Muscle of leg (tissue), 16 donors: ENCODE measurements at places on chromosomes 12 and 14.

DNA sequence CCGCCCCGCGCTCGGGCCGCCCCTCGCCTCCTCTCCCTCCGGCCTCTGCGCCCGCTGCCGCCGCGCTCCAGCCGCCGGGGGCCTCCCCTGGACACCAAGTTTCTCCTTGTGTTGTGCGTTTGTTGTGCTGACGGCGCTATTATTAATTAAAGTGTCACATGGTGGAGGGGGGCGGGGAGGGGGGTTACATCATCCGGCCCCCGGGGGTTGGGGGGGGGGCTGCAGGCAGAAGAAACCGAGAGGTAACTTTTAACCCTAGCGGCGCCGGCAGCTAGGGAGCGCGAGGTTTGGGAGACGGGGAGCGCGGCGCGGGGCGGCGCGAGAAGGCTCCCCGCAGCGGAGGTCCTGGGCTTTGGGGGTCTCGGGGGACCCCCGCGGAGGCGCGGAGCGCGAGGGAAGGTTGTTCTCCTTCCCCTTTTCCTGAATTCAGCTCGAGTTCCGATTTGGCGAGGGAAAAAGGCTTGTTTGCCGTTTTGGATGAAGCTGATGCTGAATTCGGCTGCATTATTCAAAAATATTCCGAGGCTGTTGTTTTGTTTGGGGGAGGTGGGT is at the start of gene HRK:
TSS of gene HRK (minus strand) at position 117 of the 552 bp plus-strand sequence. CDS start 134 bp downstream, outside the sequence.
- peak; percentile 31 for DNase-seq

- DNase-seq = no peak
These were observed 13.8 kb downstream of the NGDN start for GRCh38 chr14:23483236-23483854.

GRCh38 chr12:6538420-6539313 is 4.3 kb downstream of the GAPDH start:
- no peak for DNase-seq

- DNase-seq = no peak
These were observed 868.2 kb downstream of the C12orf50 start for GRCh38 chr12:87160848-87161601.

DNA sequence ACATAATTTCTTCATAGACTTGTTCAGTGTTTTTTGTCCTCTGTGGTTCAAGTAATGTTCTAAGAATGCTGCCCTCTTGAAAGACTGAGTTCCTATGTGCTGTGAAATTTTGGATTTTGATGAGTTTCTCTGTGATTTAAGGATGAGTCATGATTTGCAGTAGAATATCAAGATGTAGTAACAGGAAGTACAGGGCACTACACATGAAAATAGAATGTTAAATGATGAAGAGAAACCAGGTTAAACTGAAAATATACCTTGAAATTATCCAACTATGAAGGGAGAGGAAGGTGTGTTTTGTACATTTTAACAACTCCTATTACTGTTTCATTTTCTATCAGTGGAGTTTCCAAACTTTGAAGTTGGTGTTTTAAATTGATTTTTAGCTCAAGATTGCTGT is 4.8 kb downstream of the ELK3 start:
- no peak for DNase-seq

DNA sequence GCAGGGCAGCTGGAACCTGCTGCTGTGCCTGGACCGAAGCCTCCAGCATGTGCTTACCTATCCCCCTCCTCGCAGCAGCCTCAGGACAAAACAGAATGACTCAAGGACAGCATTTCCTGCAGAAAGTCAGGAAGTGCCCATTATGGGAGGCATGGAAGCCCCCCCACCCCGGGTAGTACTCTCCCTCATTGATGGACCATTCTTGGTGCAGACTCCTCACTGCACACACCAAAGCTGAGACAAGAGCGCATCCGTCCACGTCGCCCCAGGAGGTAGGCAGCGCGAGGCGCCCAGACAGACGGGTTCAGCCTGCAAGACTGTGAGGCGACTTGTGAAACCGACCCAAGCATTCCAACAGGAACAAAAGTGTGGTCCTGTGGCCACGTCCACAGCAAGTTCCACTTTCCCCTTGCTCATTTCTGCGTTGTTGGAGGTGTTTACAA is 243.9 kb upstream of the ATXN7L3B start:
- no peak for DNase-seq

DNA sequence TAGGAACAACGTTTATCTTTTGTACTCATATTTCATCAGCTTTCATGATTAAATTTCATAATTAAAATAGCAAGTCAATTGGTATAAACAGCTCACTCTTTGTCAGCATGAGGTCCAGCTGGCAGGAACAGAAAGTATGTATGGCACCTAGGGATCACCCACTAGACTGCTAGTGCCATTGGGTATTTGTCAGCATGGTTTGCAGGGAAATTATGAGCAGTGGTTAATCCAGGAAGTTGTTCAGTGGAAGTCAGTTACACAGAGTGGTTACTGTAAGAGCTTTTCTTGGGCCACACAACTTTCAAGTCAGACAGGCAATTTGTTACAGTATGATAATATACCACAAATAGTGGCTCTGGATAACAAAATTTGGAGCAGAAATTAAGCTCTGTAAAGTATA is 340.3 kb upstream of the RGS6 start:
- no peak for DNase-seq

GRCh38 chr12:121611306-121611705 is 15.0 kb upstream of the ORAI1 start:
- no peak for DNase-seq

DNA sequence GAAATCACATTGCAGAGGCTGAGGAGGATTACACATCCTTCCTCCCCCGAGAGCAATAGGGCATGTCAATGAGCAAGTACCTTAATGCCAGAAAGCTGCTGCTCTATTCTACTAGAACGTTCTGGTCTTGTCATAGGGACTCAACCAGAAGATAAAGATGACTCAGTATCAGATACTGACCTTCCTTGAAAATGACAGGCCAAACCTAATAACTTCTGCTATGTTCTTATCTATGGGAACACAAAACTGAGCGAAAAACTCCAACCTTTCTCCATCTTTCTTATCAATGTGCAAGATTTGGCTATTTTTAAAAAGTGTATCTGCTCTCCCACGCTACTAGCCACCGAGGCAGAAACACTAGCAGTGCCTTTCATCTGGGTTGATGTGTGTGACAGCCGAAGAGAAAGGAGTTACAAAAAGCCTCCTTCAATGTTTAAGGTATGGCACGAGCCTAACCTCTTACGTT is 5.5 kb downstream of the CCDC92 start:
- DNase-seq = no peak

GRCh38 chr14:74019408-74020137 is 424 bp downstream of the BBOF1 start:
- DNase-seq = peak; percentile 78

GRCh38 chr12:58915634-58916033 is 4.7 kb downstream of the LRIG3 start:
- peak; percentile 97 for DNase-seq

DNA sequence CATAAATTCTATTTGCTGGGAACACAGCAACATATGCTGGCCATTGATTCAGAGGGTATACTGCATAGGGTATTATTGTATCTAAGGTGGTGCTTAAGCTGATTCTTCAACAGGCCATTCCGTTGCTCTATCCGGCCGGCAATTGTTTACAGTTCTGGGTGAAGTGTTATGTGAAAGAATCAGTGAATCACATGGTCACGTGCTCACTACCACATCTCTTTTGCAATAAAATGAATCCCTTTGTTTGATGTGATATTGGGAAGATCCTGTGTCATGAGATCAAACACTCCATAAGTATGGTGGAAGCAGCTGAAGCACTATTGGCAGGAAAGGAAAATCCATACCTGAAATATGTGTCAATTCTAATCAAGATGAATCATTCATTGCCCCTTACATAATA is 7.6 kb upstream of the USP15 start:
- no peak for DNase-seq

GRCh38 chr14:52402812-52403526 is 88.9 kb downstream of the PTGER2 start:
- DNase-seq = peak; percentile 18

DNA sequence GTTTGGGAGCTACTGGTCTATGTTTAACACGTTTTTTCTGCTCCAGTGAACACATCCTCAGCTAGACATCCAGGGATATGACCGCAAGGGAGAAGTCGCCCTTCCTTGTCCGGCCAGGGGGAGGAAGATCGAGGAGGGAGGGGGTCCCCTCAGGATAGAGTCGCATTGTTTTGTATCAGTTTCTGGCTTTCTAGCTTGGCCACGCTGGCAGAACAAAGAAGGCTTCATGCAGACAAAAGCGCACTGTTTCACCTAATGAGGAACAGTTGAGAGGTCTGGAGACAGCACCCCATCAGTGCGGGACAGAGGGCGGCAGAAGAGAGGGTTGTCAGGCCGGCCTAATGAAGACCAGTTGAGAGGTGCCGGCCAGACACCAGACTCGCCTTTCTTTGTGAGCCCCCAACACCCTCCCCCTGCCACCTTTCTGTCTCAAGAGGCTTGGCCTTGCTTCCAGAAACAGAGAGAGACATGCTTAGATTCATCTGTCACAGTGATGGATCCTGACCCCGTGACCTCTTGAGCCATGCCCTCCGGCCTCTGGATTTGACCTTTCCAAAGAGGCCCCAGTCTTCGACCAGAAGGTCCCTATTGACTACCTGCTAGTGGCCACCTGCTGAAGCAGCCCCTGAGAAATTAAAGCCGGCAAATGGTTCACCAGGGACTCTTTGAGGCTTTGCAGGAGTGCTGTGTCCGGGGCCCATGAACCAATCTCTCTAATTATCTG is 254.7 kb upstream of the TBX3 start:
- DNase-seq = no peak

GRCh38 chr12:87200289-87200979 is 828.8 kb downstream of the C12orf50 start:
- DNase-seq = no peak

DNA sequence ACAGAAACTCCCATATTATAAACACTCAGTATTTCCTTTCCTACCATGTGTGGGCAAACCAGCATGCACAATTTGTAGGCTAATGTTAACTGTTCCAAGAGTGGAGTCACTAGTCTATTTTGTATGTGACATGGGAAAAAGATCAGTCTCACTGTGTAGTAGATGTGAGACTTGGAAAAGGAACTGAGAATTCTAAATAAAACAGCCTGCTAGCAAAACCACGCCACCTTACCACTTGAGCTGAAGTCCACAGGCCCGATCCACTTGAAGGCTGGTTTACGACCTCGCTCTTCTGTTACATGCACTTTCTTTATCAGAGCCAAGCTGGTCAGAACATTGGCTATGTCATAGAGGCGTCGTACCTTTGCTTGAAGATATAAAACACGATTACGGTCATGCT is 22.5 kb downstream of the E2F7 start:
- DNase-seq = no peak

GRCh38 chr12:99553461-99553860 is 94.1 kb upstream of the GARIN6 start:
- DNase-seq = peak; percentile 2

GRCh38 chr14:100132161-100132902 is 27.1 kb downstream of the DEGS2 start:
- DNase-seq = peak; percentile 41

GRCh38 chr12:80269803-80270552 is 170.6 kb downstream of the OTOGL start:
- peak; percentile 64 for DNase-seq

- DNase-seq = no peak
These were observed 18.8 kb downstream of the OS9 start for GRCh38 chr12:57712701-57713100.

DNA sequence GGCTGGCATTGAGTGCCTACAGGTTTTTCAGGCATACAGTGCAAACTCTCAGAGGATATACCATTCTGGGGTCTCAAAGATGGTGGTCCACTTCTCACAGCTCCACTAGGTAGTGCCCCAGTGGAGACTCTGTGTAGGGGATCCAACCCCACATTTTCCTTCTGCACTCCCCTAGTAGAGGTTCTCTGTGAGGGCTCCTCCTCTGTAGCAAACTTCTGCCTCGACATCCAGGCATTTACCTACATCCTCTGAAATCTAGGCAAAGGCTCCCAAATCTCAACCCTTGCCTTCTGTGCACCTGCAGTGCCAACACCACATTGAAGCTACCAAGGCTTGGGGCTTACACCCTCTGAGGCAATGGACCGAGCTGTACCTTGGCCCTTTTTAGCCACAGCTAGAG is 179.2 kb downstream of the CCDC91 start:
- no peak for DNase-seq

- DNase-seq = no peak
These were observed 47.9 kb downstream of the RPH3A start for GRCh38 chr12:112839386-112839972.

- no peak for DNase-seq
These were observed 4.7 kb downstream of the CLEC2D start for GRCh38 chr12:9674226-9674590.

- no peak for DNase-seq
These were observed 20.8 kb upstream of the CD27 start for GRCh38 chr12:6424008-6424347.

- DNase-seq = no peak
These were observed 15.0 kb downstream of the OTX2 start for GRCh38 chr14:56795284-56795622.

- DNase-seq = peak; percentile 93
These were observed 68.2 kb upstream of the SLC24A4 start for GRCh38 chr14:92254786-92255185.

DNA sequence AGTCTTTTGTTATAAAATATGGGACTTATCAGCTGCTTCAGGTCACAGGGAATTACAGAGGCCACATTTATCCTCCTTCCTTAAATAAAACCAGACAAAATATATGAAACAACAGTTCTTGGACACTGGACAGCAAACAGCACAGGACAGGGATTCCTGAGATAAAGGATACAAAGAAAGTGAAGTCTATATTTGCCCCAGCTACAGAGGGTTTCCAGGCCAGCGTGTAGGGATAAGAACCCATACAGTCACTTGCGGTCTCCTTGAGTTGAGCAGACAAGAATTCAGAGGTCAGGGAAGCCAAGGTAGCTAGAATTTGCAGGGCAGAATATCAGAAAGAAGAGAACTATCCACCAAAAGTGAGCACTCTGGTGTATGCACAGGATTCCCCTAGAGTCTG is 8.8 kb upstream of the LLPH start:
- no peak for DNase-seq

DNA sequence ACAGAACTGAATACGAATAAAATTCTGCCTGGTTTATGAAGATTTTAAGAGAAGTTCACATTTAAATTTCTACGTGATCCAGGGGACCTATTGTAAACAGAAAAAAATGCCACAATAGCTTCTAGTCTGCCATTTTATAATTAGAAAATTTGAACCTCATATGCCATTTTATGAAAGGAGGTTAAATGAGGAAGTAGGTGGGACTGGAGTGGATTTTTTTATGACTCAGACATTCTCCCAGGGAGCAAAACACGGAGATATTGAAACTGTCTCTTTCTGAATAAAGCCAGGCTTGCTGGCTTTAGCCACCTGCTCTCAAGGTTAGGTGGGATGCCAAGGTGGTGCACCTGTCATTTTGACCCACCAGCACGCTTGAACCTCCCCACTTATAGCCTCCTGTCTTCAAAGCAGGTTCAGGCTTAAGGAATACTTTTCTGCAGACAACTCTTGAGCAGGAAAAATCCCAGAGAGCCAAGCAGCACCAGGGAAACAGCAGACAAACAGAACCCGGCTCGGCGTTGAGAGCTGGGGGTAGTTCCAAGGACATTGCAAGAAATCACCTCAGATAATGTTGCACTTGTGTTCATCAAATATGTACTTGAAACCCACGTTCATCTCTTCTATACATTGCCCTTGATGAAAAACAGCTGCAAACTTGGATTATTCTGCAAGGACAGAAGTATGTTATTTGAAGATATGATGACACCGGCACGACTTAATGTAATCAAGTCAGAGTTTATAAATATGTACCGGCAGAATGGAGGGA is 203.7 kb downstream of the PPM1H start:
- DNase-seq = peak; percentile 50
